Stimulated activated memory B cell treated with anti-CD40 and anti-IgM and Interleukin-4, amounts not matched to agents 10 μg/mL and 1 μg/mL and 100 μg/mL, for 72 hours (primary cell): ENCODE measurements at places on chromosomes 1 and 21.
A peak's percentile ranks its signal among the peaks of the same experiment; 100 is the strongest.

- ATAC-seq, result no peak
Observed at GRCh38 chr1:185834371-185834905, 100.2 kb downstream of the HMCN1 start.

DNA sequence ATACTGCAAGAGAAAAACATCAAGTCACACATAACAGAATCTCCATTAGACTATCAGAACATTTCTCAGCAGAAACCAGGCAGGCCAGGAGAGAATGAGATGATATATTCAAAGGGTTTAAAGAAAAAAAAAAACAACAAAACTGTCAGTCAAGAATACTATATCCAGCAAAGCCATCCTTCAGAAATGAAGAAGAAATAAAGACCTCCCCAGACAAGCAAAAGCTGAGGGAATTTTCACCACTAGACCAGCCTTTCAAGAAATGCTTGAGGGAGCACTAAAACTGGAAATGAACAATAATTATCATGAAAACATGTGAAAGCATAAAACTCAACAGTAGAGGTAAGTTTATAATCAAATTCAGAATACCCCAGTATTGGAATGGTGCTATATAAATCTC lies 47.2 kb downstream of the MCOLN2 start:
- no peak for ATAC-seq

- ATAC-seq, result no peak
Observed at GRCh38 chr21:41970106-41970391, 16.2 kb upstream of the C2CD2 start.

GRCh38 chr1:63276624-63277023 lies 45.7 kb upstream of the FOXD3 start:
- no peak for ATAC-seq

- ATAC-seq, result no peak
Observed at GRCh38 chr1:8875216-8875861, 3.1 kb downstream of the ENO1 start.

DNA sequence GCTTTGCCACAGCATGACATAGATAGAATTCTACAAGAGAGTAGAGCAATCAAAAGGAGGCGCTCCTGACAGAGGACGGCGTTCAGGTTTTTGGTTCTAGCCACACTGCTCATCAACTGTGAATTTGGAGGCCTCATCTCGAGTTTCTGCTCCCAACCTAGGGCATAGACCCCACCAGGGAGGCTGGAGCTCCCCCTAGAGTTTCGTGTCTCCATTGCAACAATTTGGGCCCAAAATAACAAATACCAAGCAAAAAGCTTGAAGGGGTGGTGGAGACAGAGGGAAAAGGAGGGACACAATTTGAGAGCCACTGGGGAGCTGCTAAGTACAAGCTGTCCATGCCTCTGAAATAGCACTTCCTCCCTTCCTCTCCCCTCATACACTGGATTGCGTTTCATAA lies 297.0 kb downstream of the GPATCH2 start:
- no peak for ATAC-seq

- ATAC-seq, result no peak
Observed at GRCh38 chr1:64595871-64596515, 126.1 kb downstream of the CACHD1 start.

DNA sequence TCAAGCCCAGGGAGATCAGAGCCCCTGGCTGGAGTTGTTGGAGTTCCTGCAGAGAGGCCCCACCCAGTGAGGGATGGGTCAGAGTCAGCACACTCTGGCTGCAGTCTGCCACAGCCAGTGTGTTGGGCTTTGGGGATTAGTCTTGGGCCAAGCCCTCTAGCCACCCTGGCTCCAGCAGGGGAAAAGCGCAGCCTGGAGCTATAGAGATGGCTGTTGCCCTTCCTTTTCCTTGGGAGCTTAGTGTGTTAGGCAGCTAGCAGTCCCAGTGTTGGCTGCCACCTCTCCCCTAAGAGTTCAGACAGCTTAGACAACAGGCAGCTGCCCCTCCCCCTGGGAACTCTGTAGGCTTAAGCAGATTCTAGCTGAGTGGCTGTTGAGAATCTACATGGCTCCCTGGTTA lies 45.1 kb downstream of the DPT start:
- no peak for ATAC-seq

DNA sequence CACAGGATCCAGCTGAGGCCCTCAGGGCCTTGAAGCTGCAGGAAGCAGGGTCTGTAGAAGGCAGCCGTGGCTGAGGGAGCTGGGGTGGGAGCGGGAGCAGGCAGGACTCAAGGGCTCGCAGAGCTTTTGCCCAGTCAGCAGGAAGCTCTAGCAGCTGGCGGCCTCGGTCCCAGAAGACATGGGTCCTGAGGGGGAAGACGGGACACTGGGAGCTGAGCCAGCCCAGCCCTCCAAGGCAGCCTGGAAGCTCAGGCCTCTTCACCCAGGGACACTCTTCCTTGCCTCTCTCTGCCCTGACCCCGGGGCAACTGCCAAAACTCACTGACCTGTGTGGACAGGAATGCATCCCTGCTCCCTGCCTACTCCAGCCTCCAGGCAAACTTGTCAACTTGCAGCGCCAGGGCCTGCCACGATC lies 8.9 kb downstream of the ADGRB2 start:
- ATAC-seq, result no peak

- ATAC-seq, result peak; percentile 60
Observed at GRCh38 chr1:86858524-86859261, 55.2 kb downstream of the SELENOF start.

DNA sequence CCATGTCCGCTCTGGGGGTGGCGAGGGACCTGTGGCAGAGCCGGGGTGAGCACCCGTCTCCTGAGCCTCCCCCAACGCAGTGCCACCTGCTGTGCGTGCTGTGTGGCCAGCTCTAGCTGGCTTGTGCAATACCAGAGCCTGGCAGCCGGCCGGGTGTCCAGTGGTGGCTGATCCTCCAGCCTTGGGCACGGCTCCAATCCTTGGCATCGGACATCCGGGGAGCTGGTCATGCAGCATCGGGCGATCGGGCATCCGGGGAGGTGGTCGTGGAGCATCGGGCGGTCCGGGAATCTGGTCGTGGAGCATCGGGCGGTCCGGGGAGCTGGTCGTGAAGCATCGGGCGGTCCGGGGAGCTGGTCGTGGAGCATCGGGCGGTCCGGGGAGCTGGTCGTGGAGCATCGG lies 8.1 kb downstream of the SLX9 start:
- ATAC-seq, result no peak

DNA sequence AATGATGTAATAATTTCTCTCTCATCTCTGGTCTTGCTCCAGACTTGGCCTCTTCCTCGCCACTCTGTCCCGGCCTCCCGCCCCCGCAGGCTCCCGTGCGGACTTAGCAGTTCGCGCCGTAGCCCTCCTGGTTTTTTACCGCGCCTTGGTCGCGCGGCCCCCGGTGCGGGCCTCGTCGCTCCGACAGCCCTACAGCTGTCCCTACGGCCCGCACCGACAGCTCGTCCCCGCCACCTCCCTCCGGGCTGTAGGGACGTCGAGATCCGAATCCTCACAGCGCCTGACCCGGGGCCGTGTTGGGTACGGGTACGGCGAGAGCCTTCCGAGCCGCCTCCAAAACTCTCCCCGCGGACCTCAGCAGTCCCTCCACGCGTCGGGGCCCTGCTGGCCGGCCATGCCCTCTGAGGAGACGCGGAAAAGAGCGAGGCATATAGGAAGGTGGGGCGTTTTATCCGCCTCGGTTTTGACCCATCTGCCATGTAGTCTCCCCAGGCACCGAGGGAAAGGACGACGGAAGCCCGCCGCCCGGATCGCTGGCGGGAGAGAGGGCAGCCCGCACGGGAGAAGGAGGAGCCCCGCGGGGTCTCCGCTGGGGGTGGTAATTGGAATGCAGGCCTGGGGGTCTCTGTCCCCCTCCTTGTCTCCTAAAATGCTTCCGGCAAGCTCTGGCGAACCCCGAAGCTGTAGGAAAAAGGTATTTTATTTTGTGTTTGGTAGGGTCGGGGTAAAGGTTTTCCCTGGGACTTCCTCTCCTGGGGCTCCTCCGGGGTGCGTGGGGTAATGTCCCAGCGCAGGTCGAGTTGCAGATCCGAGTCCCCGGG lies 3.3 kb downstream of the LHX4 start:
- no peak for ATAC-seq

DNA sequence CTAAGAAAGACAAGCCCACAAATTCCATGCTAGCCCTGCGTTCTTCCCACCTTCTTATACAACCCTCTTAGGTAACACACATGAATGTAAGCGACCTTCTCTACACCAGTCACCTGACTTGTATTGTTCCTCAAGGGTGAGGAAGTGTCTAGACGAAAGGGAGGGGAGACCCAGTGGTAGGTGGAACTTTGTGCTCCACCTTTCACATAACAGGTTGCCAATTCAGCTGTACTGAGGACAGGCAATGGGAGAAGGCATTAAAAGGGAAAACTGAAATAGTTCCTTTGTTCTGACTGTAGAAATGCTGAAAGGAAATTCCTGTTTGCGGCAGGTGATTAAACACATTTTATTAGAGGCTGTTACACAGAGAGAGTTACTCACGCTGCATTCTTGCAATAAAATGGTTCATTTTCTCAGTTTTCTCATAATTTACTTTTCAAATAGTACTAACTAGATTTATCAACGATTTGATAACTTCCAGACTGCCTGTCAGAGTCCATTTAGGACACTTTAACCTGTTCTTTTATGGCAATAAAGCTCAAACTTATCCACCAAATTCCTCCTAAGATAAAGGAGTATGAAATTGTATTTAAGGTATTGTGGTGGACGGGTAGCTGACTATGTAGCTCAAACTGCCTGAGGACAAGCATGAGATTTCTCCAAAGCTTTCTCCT lies 17.8 kb upstream of the CHRM3 start:
- no peak for ATAC-seq

- ATAC-seq, result no peak
Observed at GRCh38 chr1:25109531-25109951, 122.8 kb downstream of the SYF2 start.

DNA sequence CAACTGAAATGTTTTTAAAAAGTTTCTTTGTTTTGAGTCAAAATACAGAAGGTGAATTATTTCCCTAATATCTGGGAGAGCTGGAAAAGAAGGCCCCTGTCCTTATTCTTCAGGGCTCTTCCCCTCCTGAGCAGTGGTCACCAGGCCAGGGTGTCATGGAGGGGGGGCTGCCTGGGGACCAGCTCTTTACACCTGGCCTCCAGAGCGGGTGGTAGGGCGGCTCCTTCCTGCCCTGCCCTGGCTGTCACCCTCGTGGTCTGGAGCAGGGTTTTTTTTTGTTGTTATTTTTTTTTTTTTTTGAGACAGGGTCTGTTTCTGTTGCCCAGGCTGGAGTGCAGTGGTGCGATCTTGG lies 6.6 kb downstream of the SKI start:
- peak; percentile 57 for ATAC-seq

- no peak for ATAC-seq
Observed at GRCh38 chr1:224731633-224732032, 115.5 kb downstream of the CNIH3 start.

GRCh38 chr1:97364086-97364485 lies 556.7 kb downstream of the DPYD start:
- no peak for ATAC-seq

GRCh38 chr1:34140011-34140676 lies 24.9 kb downstream of the CSMD2 start:
- ATAC-seq, result no peak

GRCh38 chr1:110800079-110800478 lies 72.9 kb upstream of the CD53 start:
- ATAC-seq, result no peak

GRCh38 chr1:112373806-112374205 lies 22.2 kb upstream of the CTTNBP2NL start:
- ATAC-seq, result no peak

- ATAC-seq, result no peak
Observed at GRCh38 chr1:153032677-153033308, 1.8 kb downstream of the SPRR1B start.

GRCh38 chr1:33234588-33234990 lies 21.7 kb upstream of the ZNF362 start:
- no peak for ATAC-seq
